ENCODE measurements at places on chromosomes 2 and 18. TPM values are rescaled to one million over a fixed set of nuclear protein-coding genes. Genes with fewer than 3 reads are reported as not detected.
A peak's percentile ranks its signal among the peaks of the same experiment; 100 is the strongest.

DNA sequence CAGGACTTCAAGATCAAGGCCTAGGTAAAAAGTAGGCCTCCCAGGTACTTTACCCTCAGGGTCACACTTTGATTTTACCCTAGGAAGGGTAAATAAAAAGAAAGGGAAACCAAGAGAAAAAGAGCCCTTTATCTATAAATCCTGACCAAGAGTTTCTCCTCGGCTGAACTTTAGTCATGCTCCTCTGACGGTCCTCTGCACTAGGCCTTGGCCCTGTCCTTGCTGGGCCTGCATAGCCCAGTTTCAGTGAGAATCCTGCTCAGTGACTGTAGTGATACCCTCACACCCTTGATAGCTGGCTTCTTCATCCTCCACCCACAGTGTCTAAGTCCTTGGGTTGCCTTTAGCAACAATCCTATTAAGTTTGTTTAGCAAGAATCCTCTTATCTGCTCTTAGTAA is 20.5 kb upstream of the ITSN2 start:
- H3K4me1 ChIP-seq = no peaks in the 10 kb centered on the region
- H3K36me3 ChIP-seq = no peaks in the 10 kb centered on the region
- no peak for DNase-seq
- no peak overlapping the region for H3K4me3 ChIP-seq
- H3K27me3 ChIP-seq = no peaks in the 10 kb centered on the region
- no peak overlapping the region for H3K27ac ChIP-seq

GRCh38 chr2:221468317-221468716 is 103.8 kb downstream of the EPHA4 start:
- H3K4me1 ChIP-seq = no peaks in the 10 kb centered on the region
- no peaks in the 10 kb centered on the region for H3K27me3 ChIP-seq
- no peak for DNase-seq
- no peak overlapping the region for H3K4me3 ChIP-seq
- no peaks in the 10 kb centered on the region for H3K36me3 ChIP-seq

GRCh38 chr18:11134940-11135339 is 14.4 kb downstream of the PIEZO2 start:
- DNase-seq = no peak
- no peak overlapping the region for H3K27ac ChIP-seq
- H3K4me3 ChIP-seq = no peak overlapping the region

DNA sequence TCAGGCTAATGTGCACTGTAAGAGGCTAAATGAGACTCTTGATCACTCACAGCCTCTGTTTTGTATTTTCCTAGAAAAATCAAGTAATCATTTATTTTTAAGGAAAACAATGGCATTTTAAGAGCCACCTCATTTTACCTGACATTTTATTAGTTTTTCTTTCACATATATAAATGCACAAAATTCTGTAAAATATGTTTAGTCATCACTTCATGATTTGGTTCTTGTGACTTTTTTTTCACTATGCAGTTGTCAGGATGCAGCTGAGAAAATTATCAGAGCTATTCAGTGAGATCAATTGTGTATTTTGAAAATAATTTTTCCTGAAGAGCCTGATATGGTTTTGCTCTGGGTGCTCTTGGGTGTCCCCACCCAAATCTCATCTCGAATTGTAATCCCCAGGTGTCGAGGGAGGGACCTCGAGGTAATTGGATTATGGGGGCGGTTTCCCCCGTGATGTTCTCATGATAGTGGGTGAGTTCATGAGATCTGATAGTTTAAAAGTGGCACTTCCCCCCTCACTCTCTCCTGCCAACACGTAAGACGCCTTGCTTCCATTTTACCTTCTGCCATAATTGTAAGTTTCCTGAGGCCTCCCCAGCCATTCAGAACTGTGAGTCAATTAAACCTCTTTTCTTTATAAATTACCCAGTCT is 16.1 kb upstream of the ANXA4 start:
- no peak for DNase-seq
- H3K27ac ChIP-seq = no peak overlapping the region
- H3K27me3 ChIP-seq = no peaks in the 10 kb centered on the region
- no peak overlapping the region for H3K4me3 ChIP-seq

DNA sequence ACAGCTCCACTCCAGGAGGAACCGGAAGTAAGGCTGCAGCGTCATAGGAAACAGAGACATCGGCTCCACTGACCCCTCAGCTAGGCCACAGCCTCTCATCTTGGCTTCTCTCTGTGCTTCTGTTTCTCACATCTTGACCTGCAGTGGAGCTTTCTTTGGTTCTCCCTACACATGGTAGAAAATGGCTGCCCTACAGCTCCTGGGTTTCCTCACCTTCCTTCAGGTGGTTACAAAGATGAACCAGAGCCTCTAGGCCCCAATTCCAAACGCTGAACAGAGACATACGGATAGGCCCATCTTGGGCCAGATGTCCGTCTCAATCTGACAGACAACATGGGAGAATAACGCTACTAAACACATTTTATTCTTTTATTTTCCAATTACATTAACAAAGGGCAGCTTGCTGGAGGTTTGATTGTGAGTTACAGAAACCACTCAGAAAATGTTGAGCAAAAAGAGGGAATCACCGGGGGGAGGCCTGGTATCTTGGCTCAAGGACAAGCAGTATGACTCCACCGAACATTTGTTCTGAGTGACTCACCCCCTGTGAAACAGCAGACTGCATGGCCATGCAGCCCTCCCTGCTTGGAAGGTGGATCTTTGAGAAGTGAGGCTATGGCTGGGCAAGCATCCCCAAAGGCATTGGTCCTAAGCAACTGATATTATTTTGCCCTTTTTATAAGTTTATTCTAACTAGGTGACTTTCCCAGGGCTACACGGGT is 303.5 kb downstream of the CDCA7 start:
- H3K4me1 ChIP-seq = no peaks in the 10 kb centered on the region
- no peaks in the 10 kb centered on the region for H3K27me3 ChIP-seq
- no peak for DNase-seq

- no peaks in the 10 kb centered on the region for H3K36me3 ChIP-seq
- no peaks in the 10 kb centered on the region for H3K27me3 ChIP-seq
- no peak overlapping the region for H3K27ac ChIP-seq
- H3K4me3 ChIP-seq = no peak overlapping the region
These were observed 44.4 kb upstream of the RBM44 start for GRCh38 chr2:237754182-237754581.

- no peak for DNase-seq
- H3K4me3 ChIP-seq = no peak overlapping the region
- no peaks in the 10 kb centered on the region for H3K4me1 ChIP-seq
- no peaks in the 10 kb centered on the region for H3K36me3 ChIP-seq
These were observed 5.4 kb upstream of the MRPS9 start for GRCh38 chr2:105032476-105032875.

- H3K4me1 ChIP-seq = no peaks in the 10 kb centered on the region
- H3K4me3 ChIP-seq = no peak overlapping the region
- no peak for DNase-seq
- no peaks in the 10 kb centered on the region for H3K27me3 ChIP-seq
- no peaks in the 10 kb centered on the region for H3K36me3 ChIP-seq
These were observed 154.4 kb upstream of the ACAA2 start for GRCh38 chr18:49967636-49968313.

GRCh38 chr2:150153646-150154307 is 333.7 kb downstream of the RND3 start:
- H3K27me3 ChIP-seq = no peaks in the 10 kb centered on the region
- no peak for DNase-seq
- H3K27ac ChIP-seq = peak overlapping the region; percentile 43
- no peaks in the 10 kb centered on the region for H3K4me1 ChIP-seq
- no peaks in the 10 kb centered on the region for H3K36me3 ChIP-seq

GRCh38 chr2:235500761-235501672 is 7.2 kb downstream of the AGAP1 start:
- DNase-seq = no peak
- no peaks in the 10 kb centered on the region for H3K36me3 ChIP-seq
- no peaks in the 10 kb centered on the region for H3K27me3 ChIP-seq
- no peaks in the 10 kb centered on the region for H3K4me1 ChIP-seq

DNA sequence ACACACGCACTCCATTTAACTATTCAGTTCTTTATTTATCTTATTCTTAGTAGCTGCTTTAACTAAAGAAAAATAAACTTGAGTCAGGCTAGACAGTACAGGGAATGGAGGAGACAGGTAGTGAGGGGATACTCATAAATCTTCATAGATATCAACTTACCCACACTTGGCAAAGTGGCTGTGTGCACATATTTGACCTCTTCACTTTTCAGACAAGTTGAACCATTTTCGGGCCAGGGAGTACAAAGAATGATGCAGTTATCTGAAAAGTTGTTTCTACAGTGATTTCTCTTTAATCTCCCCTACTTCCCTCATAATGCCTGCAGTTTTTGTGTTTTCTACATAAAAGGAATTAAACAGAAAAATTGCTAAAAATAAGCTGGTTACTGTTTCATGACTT is 307.5 kb downstream of the GULP1 start:
- H3K27ac ChIP-seq = no peak overlapping the region
- DNase-seq = no peak
- H3K27me3 ChIP-seq = no peaks in the 10 kb centered on the region

- no peaks in the 10 kb centered on the region for H3K27me3 ChIP-seq
- H3K4me3 ChIP-seq = no peak overlapping the region
- H3K36me3 ChIP-seq = no peaks in the 10 kb centered on the region
- H3K27ac ChIP-seq = no peak overlapping the region
- no peak for DNase-seq
These were observed 57.7 kb downstream of the ROCK2 start for GRCh38 chr2:11286749-11287148.

GRCh38 chr2:104790100-104790811 is 63.7 kb upstream of the POU3F3 start:
- H3K4me3 ChIP-seq = no peak overlapping the region
- no peak for DNase-seq
- H3K36me3 ChIP-seq = no peaks in the 10 kb centered on the region
- no peak overlapping the region for H3K27ac ChIP-seq

DNA sequence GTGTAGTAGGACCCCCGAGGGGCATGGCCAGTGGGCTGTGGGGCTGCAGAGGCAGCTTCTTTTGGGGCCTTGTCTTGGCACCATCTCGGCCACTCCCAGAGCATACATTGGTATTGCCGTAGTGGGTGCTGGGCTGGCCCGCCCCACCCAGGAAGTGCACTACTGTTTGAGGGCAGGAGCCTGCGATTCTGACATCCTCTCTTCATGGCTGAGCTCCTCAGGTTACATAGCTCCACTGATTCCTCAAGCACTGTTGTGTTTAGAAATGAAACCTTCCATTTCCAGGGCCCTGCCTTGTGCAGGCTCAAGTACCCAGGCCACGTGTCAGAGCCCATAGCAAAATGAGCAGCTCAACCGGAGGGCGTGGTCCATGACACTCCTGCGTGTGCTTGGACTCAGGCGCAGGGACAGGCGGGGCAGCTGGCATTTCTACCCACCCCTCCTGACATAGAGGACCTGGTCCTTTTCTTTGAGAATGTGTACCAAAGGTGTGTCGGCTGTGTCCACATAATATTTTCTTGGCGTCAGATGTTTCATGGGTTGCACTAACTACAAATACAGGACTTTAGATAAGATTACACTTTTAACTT is 67.9 kb downstream of the DGKD start:
- H3K4me3 ChIP-seq = no peak overlapping the region
- H3K36me3 ChIP-seq = no peaks in the 10 kb centered on the region
- H3K27me3 ChIP-seq = no peaks in the 10 kb centered on the region
- DNase-seq = no peak
- no peak overlapping the region for H3K27ac ChIP-seq

- H3K4me1 ChIP-seq = no peaks in the 10 kb centered on the region
- DNase-seq = no peak
- no peak overlapping the region for H3K27ac ChIP-seq
- H3K27me3 ChIP-seq = no peaks in the 10 kb centered on the region
- H3K36me3 ChIP-seq = no peaks in the 10 kb centered on the region
These were observed 14.3 kb upstream of the STAM2 start for GRCh38 chr2:152189622-152190495.

GRCh38 chr2:46493241-46493970 is 14.0 kb downstream of the TMEM247 start:
- H3K4me3 ChIP-seq = no peak overlapping the region
- no peak overlapping the region for H3K27ac ChIP-seq
- H3K4me1 ChIP-seq = no peaks in the 10 kb centered on the region
- no peak for DNase-seq
- H3K36me3 ChIP-seq = no peaks in the 10 kb centered on the region

DNA sequence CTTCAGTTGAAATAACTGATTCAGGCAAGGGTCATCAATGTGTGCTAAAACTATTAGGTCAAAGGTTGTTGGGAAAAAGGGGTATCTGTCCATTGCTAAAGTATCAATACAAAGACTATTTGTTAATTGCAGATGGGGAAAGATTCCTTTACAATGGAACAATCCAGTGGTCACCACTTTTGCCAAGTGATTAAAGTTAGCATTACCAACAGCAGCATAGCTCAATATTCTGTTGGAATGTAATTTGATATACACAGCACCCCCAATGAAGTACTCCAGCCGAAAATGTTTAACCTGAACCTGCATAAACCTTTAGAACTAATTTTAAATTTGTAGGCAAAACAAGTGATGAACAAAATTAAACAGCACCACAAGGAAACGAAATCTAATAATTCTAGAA is 191.0 kb downstream of the TCF4 start:
- no peaks in the 10 kb centered on the region for H3K4me1 ChIP-seq
- no peak overlapping the region for H3K4me3 ChIP-seq
- H3K36me3 ChIP-seq = no peaks in the 10 kb centered on the region
- H3K27ac ChIP-seq = no peak overlapping the region
- DNase-seq = no peak

The TFCP2L1 gene
- 7.5 TPM for total RNA-seq

The CRYGC gene
- total RNA-seq = not detected

The SH3RF3 gene
- total RNA-seq = 4.6 TPM

The SPATA3 gene
- total RNA-seq = not detected

The CPS1 gene
- 5.2 TPM for total RNA-seq

The UGT1A4 gene
- not detected for total RNA-seq

The TXNDC2 gene
- 0.16 TPM for total RNA-seq

The VPS54 gene
- total RNA-seq = 26.9 TPM

The RAX gene
- total RNA-seq = not detected

The LCT gene
- total RNA-seq = not detected
